ENCODE measurements at places on chromosomes 12 and 14.

GRCh38 chr12:43444940-43445564, 107.0 kb downstream of the ADAMTS20 start:
- peak; percentile 34 for DNase-seq

GRCh38 chr12:96810477-96810876, 96.6 kb upstream of the NEDD1 start:
- DNase-seq: no peak

GRCh38 chr12:57841445-57841844, 5.1 kb downstream of the CTDSP2 start:
- DNase-seq: no peak

- no peak for DNase-seq
Observed at GRCh38 chr14:86613786-86614185, 1083.8 kb downstream of the FLRT2 start.

DNA sequence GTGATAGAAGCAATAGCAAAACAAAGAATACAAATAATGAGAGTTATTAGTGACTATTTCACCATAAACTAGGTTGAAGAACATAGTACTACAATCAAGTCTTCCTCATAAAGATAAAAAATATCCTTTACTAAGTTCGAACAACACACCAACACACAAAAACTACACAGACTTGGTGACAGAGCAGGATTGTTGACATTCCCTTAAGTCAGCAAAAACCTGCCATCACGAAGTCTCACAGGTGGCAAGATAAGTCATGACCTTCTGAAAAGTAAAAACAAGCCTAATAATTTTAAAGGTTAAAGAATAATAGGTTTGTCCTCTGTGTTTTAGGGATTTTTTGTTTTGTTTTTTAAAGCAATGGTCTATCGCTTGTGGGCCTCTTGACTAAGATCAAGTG, 173.0 kb downstream of the SEC23A start:
- DNase-seq: no peak

- DNase-seq: no peak
Observed at GRCh38 chr12:111819191-111820158, 22.6 kb upstream of the MAPKAPK5 start.

DNA sequence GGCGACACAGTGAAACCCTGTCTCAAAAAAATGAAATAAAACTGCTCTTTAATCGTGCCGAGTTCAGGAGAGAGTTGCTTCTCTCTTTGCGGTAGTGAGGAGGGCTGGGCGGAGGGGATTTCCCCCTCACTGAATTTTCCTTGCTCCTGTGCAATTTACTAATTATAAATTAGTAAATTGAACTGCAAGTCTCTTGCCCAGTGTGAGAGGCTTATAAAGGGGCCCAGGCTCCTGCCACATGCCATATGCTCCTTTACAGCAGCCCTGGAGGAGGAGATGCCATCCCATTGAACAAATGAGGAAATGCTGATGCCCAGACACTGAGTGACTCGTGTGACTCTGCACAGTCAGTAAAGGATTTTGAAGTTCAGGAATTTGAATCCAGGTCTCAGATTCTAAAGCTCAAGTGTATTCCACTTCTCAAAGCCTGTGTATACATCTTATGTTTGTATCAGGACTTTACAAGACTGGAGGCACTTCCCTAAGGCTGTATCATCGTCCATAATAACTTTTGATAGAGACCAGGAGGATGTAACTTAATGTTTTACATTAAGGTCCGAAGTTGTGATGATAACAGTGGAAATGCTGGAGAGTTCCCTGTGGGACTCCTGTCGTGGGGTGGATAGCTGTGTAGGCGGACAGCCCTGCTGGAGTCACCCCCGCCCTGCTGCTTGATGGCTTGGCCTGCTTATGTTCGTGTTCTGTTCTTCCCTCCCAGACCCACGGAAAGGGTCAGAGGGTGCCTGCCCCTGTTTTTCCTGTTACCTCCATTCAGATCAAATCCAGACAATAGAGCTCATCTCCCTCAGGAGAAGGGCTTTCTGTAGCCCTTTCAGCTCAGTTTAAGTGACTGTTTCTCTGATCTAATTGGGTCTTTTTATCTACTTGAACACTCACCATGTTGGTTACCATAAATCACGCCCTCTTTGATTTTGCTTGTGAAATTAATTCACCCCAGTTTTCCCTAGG, 13.9 kb downstream of the PELI2 start:
- no peak for DNase-seq

DNA sequence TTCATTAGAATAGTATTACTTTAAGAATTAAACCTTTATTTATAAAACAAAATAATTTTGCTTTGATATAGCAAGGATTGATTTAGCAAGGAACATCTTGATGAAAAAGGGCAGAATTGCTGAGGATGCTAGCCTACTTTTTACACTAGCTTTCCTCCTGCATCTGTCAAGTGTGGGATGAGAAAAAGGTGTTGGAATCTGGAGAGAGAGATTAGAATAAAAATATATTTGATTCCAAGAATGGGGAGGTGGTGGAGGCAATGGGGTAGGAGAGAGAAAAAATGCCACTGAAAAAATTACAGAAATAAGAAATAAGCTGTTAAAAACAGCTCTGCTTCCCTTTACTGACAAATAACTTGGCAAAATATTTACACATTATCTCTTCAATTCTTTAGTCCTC, 98.9 kb downstream of the NUMB start:
- DNase-seq: no peak

GRCh38 chr14:44863271-44863670, 98.5 kb downstream of the KLHL28 start:
- no peak for DNase-seq

DNA sequence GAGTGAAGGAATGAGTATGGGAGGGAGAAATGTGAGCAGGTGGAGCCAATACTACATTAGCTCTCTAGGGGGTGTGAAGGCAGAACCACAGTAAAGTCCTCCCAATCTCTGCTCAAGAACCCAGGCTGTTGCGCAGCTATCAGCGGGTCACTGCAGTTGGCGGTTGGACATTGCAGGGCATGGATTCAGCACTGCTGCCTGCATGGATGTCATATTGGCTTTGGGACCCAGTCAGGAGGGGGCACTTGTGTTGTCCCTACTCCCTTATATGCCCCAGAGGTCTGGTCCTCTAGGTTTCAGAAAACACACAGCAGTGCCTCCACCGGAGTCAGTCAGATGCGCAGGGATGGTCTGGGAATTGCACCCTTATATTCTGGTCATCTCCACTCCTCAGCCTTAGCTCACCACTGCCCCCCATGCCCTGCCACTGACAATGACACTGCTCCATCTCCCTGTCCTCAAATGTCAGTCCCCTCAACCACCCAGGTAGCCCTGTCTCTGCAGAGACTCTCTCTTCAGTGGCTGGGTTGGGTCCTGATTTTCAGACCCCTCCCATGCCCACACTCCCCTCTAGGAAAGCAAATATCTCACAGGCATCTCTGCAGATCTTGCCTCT, 9.6 kb downstream of the ZDHHC22 start:
- no peak for DNase-seq

- no peak for DNase-seq
Observed at GRCh38 chr12:102061096-102061559, 663 bp downstream of the WASHC3 start.

- no peak for DNase-seq
Observed at GRCh38 chr14:54797986-54798385, 104.6 kb downstream of the GCH1 start.

DNA sequence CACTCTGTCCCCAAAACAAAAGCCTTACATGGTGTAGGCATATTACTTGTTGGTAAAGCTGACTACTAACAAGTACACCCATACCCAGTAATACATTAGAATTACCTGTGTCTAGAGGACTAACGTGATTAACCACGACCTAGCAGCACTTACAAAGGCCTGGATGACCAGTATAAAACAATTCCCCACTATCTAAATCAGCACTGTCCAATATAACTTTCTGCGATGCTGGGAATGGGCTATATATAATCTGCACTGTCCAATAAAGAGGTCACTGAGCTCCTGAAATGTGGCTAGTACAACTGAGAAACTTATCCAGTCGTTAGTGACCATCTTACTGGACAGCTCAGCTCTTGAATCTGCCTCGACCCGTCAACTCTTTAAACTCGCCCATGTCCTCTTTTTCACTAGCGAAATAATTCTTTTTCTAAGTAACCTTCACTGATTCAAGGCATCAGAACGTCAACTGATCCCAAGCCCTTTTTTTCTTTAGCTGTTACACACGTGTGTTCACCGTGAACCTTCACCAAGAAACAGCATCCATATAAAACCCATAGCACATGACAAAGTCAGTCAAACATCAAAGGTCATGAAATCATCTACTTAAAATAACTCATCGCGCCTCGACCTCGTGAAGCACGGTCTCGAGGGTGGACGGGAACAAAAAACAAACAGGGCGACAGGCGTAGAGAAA, 905 bp upstream of the CIPC start:
- no peak for DNase-seq

DNA sequence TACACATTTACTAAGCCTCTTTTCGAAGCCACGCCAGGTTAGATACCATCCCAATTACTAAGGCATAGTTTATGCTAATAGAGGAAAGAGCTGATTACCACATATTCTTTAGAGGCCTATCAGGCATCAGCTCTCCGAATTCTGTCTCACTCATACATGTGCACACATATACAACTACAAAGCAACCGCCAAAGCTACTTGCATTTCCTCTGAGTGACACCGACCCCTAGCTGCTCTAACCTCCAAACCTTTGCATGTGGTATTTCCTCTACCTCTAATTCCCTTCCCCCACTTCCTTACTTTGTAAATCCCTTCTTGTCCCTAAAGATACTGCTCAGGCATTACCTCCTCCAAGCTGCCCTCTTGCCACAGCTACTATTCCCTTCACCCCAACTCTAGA, 107.2 kb downstream of the DUSP6 start:
- peak; percentile 18 for DNase-seq

GRCh38 chr14:104143521-104144452, 5.4 kb downstream of the KIF26A start:
- no peak for DNase-seq

- peak; percentile 19 for DNase-seq
Observed at GRCh38 chr12:108730365-108731104, 783 bp downstream of the CORO1C start.

DNA sequence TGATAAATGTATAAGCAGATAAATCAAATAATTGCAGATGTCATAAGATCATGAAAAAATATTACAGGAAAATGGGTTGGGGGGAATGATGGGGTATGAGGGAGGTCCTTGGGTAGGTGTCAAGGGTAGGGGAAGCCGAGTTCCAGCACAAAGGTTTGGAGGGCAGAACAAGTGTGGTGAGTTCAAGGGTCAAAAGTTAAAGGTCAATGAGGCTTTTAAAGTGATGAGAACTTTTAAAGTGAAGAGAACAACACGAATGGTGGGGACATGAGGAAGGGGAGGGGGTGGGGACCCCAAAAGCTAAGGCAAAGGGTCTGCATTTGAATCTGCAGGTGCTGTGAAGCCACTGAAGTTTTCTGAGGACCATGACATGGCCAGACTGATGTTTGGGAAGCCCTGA, 200.6 kb upstream of the NOS1 start:
- no peak for DNase-seq

GRCh38 chr12:127613056-127613455, 653.9 kb upstream of the TMEM132C start:
- no peak for DNase-seq

DNA sequence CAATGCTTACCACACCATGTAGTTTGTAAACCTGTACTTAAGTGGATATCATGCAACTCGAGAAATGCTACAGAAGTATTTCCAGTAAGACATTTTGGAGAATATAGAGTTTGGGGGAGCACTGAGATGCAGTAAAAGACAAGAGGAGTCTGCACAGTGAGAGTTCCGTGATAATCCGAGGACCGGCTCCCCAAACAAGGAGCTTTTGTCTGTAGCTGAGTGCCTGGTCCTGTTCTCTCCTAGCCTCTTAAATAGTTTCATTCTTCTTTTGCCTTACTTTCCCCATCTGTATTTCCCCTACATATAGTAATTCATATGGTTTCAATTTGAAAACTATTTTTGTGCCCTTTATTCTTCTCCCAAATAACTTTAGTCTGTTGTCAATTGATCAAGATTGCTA, 364.1 kb downstream of the EGLN3 start:
- no peak for DNase-seq

DNA sequence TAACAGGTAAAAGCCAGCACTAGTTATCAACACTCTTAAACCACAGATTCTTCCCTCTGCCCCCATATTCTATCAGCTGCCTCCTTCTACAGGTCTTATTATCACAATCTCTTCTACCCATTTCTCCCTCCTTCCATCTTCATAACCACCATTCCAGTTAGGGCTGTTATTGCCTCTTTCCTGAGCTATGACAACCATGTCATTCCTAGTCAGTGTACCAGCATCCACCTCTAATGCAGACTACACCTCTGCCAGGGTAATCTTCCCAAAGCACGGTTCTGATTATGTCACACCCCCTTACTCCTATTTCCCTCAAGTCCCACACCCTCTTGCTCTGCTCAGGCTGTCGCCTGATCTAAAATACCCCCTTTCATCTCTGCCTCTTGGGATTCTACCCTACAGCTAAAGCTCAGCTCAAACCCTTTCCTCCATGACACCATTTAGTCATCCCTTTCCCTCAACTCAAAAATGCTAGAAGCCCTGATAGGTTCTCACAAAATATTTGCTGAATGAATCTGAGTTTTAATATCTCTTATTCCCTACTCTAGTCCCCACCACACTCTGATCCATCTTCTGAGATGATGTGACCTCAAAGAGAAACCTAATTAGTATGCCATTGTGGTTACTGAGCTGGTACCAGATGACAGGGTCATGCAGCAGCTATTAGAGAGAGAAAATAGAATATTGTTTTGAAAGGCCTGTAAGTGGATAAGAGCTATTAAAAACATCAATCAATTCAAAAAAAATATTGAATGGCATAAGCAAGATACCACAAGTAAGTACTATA, 11.7 kb downstream of the RACGAP1 start:
- DNase-seq: no peak

- DNase-seq: no peak
Observed at GRCh38 chr12:46187023-46187422, 81.8 kb downstream of the SLC38A1 start.

GRCh38 chr12:1747609-1748008, 56.7 kb downstream of the ADIPOR2 start:
- DNase-seq: no peak

DNA sequence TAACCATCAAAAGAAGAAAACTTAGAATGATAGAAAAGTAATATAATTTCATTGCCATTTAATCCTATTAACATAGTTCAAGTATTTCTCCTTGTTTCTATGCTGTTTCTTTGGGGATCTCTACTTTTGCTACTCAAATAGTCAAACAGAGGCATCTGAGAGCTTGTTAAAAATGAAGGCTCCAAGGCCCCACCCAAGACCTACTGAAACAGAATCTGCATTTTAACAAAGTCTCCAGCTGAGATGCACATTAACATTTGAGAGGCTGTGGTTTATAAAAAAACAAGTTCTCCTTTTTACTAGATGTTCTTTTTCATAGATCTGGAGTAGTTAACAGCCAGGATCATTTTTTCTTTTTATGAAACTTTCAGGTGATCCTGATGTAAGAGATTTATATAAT, 31.8 kb downstream of the PPFIA2 start:
- DNase-seq: no peak

GRCh38 chr12:86275356-86275755, 19.2 kb upstream of the MGAT4C start:
- no peak for DNase-seq

- DNase-seq: no peak
Observed at GRCh38 chr12:2336409-2336829, 283.6 kb downstream of the CACNA1C start.

GRCh38 chr14:98035396-98035795, 1236.6 kb downstream of the BCL11B start:
- no peak for DNase-seq

Data from activated CD4-positive, alpha-beta T cell treated with anti-CD3 and anti-CD28 coated beads for 24 hours (primary cell).